Activated T-cell treated with anti-CD3 and anti-CD28 coated beads for 1 hour (primary cell): ENCODE measurements at places on chromosomes 1 and 21.

GRCh38 chr1:175449306-175449705, 256.7 kb upstream of the KIAA0040 start:
- DNase-seq: no peak

DNA sequence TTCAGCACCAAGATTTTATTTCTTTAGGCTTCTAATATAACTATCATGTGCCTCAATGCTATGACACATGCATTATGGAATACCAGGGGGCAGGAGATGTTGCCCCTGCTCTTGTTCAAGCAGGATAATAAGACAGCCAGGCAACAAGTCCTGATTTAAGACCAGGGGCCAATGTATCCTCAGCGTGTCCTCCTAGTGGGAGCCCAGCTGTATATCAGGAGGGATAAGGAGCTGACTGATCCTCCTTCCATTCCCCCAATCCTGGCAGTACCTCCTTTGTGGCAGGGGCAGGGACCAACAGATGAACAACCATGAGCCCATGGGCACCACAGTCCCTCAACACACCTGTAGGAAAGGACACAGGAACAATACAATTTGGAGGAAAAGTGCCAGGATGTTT, 29.3 kb downstream of the SORT1 start:
- no peak for DNase-seq

DNA sequence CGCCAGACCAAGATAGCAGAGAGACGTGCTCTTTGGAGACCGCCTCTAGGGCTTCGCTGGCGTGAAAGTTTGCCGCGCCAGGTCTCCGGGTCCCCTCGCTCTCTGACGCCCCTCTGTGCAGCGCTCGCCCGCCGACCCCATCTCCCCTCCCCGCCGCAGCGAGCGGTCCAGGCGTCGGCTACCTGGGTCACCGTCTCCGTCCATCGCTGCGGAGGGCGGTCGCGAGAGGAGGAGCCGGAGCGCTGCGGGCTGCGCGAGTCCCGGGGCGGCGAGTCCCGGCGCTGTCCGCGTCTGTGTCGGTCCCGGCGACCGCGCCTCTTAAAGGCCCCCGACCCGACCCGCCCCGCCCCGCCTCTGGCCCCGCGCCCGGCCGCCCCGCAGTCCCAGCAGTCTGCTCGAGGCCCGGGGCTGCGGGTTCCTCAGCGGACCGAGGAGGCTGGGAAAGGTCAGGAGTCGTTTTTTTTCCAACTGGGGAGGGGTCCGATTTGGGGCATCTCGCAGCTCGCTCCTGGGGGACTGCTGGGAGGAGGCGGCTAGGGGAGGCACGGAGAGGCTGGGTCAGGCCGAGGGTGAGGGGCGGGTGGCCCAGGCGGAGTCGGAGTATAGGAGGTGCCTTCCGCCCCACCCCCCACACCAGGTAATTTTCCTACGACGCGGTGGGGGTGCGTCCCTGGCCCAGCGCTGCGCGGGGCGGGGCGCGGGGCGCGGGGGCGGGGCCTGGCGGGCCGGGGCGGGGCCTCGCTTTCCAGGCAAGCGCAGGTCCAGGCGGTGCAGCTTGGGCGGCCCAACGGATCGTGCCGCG, at the start of the genes FBXO2 and FBXO44:
TSS of gene FBXO2 (minus strand) at position 293 of the 802 bp plus-strand sequence. CDS start at position 204, 89 bp downstream.
TSS of gene FBXO44 (plus strand) at position 741 of the 802 bp plus-strand sequence. CDS start 959 bp downstream, outside the sequence.
- DNase-seq: peak; percentile 64

DNA sequence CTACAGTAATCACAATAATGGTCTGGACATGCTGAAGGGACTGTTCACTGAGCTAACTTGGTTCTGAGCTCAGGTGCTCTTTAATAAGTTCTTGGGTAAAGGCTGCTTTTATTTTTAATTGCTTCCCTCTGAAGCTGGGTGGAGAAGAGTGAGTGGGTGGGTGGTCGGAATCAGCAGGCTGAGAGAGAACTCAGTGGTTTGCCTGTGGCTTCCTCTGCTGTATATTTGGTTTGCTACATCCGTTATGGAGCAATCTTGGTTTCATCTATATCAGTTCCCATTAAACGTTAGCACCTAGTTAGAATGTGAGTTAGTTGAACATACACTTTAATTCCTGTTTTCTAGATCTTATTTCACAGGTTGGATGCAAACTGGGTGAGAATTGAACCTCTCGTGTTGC, 23.3 kb downstream of the CNIH4 start:
- no peak for DNase-seq

DNA sequence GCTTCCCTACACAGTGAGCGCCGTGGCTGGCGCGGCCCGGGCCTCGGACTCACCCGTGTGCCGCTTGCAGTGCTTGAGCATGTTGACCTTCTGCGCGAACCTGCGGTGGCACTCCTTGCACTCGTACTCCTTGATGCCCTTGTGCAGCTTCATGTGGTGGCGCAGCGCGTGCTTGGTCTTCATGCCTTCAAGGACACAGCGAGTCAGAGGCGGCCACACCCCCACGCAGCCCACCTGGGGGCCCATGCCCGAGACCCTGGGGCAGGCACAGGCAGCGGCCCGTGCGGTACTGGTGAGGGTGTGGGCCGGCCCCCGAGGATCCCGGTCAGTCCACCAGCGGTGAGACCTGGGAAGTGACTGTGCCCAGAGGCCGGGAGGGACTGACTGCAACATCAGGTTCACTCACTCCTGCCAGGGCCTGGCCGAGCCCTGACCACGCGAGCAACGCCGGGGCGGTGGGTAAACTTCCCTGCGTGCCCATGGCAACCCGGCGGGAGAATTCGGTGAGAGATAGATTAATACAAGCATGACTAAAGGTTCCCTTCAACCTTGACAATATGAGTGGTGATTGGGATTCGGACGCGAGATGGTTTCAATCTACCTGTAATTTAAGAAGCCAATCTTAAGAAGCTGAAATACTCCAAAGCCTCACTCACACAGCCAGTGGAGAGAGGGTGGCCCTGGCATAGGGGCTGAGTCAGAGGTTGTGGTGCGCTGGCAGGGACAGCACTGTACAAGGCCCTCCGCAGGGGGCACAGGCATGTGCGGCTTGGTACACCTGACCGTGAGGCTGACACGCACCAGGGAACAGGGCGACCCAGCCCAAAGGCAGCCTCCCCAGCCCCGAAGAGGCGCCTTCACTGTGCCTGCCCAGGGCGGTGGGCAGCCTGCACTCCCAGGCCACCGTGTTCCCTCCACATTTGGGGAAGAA, 49.1 kb upstream of the RIPK4 start:
- DNase-seq: no peak

DNA sequence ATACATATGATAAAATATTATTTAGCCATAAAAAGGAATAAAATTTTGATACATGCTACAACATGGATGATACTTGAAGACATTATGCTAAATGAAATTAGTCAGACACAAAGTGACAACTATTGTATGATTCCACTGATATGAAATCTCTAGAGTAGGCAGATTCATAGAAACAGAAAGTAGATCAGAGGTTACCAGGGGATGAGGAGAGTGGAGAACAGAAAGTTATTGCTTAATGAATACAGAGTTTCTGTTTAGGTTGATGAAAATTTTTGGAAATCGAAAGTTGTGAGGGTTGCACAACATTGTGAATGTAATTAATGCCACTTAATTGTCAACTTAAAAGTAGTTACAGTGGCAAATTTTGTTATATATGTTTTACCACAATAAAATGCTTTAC, 315.7 kb upstream of the USP25 start:
- no peak for DNase-seq

- DNase-seq: no peak
Observed at GRCh38 chr1:83994111-83994510, 4.8 kb downstream of the TTLL7 start.

DNA sequence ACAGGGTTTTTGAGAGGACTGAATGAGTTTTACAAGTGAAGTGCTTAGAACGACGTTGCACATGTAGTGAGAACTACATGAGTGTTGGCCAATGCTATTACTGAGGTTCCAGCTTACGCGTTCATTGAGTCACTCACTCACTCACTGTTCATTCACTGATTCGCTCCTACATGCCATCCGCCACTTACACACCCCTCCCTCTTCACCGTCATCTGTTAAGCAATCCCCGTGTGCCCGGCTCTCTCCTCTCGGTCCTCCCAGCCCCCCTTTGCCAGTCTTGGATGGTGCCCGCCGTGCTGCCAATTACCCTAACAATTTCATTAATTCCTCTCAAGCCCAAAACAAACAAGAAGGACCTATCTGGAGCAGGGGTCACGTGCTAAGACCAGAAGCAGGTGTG, 27.3 kb upstream of the EPHA2 start:
- DNase-seq: no peak

DNA sequence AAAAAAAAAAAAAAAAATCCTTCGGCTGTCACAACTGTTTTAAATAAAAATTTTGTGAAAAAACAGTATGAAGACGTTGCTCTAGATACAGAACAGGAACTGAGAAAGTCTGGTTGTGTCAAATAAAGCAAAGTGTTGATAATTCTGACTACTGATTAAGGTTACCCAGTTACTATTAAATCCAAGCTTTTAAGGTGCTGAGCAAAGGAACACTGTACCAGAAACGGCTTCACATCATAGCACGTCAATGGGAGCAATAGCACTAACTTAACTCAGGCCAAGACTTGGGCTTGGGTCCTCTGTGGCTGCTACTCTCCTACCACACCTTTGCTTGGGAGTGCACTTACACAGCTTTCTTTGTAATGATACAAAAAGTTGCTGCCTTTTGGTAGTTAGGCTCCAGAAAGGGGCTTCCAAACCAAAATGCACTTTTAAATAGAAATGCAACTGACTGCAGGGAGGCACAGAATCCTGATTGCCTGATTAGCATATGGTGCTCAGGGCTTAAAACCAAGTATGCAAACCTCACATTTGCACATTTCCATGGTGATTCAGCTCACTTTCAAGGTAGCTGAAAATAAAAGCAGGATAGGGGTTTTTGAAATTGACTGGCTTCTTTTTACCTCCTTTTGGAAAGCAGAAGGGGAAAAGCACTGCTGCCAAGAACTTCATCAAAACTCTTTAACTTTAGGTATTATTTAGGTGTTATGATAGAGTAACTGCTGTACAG, 6.3 kb downstream of the MCL1 start:
- no peak for DNase-seq

- no peak for DNase-seq
Observed at GRCh38 chr21:46108827-46109312, 11.0 kb downstream of the COL6A2 start.

- no peak for DNase-seq
Observed at GRCh38 chr1:210908257-210908656, 225.7 kb downstream of the KCNH1 start.

DNA sequence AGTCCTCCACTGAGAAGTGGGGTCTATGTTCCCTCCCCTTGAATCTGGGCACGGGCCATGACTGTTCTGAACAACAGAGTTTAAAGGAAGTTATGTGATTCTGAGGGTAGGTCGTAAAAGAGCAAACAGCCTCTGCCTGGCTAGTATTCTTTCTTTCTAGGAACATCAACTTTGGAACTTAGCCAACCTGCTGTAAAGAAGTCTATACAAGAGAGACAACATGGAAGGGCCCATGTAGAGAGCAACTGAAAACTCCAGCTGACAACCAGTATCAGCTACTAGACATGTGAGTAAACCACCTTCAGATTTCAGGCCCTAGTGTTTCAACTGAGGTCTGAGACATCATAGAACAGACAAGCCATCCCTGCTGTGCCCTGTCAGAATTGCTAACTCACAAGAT, 7.5 kb downstream of the SELENOF start:
- DNase-seq: no peak

GRCh38 chr1:25018110-25018735, 88.1 kb upstream of the RUNX3 start:
- no peak for DNase-seq

GRCh38 chr1:174153085-174153824, 6.1 kb upstream of the RABGAP1L start:
- no peak for DNase-seq

DNA sequence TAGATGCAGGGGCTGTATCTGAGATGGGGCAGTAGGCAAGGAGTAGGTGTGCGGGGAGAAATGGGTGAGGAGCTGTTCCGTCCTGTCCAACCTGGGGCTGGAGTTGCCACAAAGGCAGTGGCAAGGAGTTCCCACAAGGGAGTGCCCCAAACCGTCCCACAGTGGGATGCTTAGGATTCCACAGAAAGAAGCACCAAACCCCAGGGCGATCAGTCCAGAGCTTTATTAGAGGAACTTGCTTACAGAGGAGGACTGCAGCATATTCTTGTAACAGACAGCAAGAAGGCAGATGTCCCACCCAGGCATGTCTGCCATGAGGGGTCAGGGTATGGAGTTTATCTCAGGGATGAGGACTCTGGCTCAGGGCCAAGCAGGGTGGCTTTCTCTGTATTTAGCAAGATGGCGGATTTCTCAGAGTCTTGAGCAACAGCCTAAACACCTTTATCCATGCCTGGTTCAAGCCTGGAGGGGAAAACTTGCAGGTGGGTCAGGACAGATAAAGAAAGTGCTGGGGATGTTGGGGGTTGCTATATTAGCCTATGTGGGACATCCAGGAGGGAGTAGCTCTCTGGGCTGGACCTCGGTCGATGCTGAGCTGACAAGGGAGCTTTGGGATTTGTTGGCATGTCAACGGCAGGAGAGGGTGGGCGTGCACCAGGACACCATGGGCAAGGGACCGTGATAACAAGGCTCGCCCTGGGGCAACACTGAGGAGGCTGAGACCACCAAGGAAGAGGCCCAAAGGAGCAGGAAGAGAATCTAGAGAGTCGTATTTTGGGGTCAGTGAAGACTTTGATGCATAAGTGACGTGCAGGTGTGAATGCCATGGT, 32.8 kb downstream of the OBSCN start:
- DNase-seq: no peak

DNA sequence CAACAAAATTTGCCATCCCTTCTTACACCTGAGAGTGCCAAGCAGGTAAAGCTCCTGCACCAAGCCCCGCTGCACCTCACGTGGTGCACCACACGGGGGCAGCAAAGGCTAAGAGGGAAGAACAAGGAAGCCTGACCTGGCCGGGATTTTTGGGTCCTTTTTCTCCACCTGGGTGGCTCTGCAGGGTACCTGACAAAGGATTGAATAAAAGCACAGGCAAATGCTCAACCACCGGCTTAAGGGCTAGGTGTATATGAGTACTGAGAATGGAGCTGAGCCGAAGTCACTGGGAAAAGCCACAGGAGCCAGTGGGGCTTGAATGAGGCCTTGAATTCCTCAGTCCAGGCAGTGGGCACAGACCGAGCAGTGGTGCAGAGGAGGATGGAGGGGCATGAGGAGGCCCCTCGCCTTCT, 36.4 kb downstream of the ZNF697 start:
- DNase-seq: peak; percentile 33

GRCh38 chr1:117919376-117919775, 10.0 kb downstream of the GDAP2 start:
- DNase-seq: no peak

GRCh38 chr1:34371829-34372532, 195.3 kb downstream of the C1orf94 start:
- DNase-seq: no peak
